Thoracic aorta (tissue), 2 donors: ENCODE measurements at places on chromosomes 12 and 14. TPM values are rescaled to one million over a fixed set of nuclear protein-coding genes. Genes with fewer than 3 reads are reported as not detected.
A peak's percentile ranks its signal among the peaks of the same experiment; 100 is the strongest.

DNA sequence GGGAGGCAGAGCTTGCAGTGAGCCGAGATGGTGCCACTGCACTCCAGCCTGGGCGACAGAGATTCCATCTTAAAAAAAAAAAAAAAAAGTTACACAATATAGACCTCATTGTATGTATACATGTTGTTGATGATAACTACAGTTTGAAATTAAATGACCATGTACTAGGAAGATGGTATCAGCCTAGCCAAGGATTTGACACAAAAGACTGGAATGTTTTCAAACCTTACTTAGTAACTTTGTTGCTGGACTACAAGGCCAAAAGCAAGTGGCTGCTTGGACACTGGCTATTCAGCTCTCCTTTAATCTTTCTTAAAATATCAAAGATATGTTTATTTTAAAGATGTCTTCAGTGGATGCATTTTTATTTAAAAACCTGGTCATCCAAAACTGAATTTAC lies 18.9 kb upstream of the NUDT4 start:
- no peak for DNase-seq
- H3K36me3 ChIP-seq, result no peaks in the 10 kb centered on the region

DNA sequence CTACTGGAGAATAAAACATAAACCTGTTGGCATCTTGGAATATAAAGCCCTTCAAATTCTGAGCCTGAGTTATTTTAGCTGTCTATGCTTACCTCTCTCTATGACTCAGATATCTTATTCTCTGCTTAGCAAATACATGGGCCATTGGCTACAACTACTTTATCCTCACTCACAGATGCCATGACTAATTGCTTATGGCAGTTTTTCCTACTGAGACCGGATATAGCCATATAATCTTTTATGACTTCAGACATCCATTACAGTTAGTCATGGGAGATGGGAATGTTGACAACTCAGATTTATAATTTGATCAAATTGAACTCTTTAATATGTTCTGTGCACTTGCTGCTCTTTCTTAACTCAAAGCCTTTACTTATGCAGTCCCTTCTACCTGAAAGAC lies 502.4 kb upstream of the ATP2B1 start:
- H3K4me1 ChIP-seq, result no peaks in the 10 kb centered on the region
- no peak overlapping the region for H3K4me3 ChIP-seq
- H3K27me3 ChIP-seq, result no peaks in the 10 kb centered on the region

GRCh38 chr12:65335981-65336380 lies 57.5 kb downstream of the MSRB3 start:
- no peak overlapping the region for H3K4me3 ChIP-seq
- no peak overlapping the region for H3K27ac ChIP-seq
- peaks cover 29% of the 10 kb centered on the region for H3K36me3 ChIP-seq
- H3K27me3 ChIP-seq, result no peaks in the 10 kb centered on the region

GRCh38 chr12:45483571-45483970 lies 245.9 kb upstream of the ARID2 start:
- peak; percentile 50 for DNase-seq
- H3K27me3 ChIP-seq, result no peaks in the 10 kb centered on the region
- peaks cover 3% of the 10 kb centered on the region for H3K4me1 ChIP-seq
- no peaks in the 10 kb centered on the region for H3K36me3 ChIP-seq
- H3K27ac ChIP-seq, result no peak overlapping the region

Gene MDM2
- 62.0 TPM for total RNA-seq

- H3K4me1 ChIP-seq, result no peaks in the 10 kb centered on the region
- no peak overlapping the region for H3K4me3 ChIP-seq
- H3K36me3 ChIP-seq, result no peaks in the 10 kb centered on the region
- H3K27me3 ChIP-seq, result no peaks in the 10 kb centered on the region
- DNase-seq, result no peak
Measured at GRCh38 chr14:97655169-97655948, 858.2 kb downstream of the VRK1 start.

DNA sequence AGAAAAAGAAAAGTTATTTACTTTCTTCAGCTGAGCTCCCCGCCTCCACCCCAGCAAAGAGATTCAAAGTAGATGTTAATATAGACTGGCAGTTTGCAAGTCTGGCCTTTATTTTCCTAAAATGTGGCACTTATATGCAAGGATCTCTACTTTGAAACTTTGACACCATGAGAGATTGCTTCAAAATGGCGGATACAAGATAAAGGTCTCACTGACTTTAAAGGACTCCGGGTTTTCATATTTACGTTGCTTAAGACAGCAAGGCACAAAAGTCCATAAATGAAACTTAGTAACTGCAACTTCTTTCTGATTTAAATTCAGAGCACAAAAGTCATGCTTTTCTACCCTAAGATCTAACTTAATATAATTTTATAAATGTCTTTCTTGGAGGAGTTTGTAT lies 3.5 kb downstream of the OTX2 start:
- H3K36me3 ChIP-seq, result no peaks in the 10 kb centered on the region
- DNase-seq, result no peak
- peaks cover 21% of the 10 kb centered on the region for H3K27me3 ChIP-seq
- no peak overlapping the region for H3K27ac ChIP-seq
- H3K4me3 ChIP-seq, result no peak overlapping the region
- peaks cover 18% of the 10 kb centered on the region for H3K4me1 ChIP-seq

DNA sequence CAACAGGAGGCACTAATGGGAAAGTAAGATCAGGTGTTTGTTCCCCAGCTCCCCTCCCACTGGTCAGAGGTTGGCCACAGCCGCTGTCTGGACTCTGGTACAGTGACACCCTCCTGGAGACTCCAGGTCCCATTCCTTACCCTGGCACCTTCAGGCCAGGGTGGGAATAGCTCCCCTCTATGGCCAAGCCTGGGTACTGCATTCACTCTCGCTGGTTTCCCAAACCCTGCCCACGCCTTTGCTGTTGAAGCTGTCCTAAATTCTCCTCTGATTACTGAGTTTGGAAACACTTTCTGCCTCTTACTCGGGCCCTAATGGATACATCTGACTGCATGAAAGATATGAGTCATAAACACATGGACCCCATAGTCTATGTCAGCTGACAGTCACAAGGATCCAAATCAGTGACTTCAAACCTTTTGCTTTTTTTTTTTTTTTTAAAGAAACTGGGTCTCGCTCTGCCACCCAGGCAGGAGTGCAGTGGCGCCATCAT lies 17.9 kb downstream of the HRK start:
- no peaks in the 10 kb centered on the region for H3K36me3 ChIP-seq
- no peak overlapping the region for H3K27ac ChIP-seq
- no peak overlapping the region for H3K4me3 ChIP-seq
- DNase-seq, result no peak
- H3K4me1 ChIP-seq, result peaks cover 22% of the 10 kb centered on the region

Gene SLC6A15
- total RNA-seq, result not detected

- DNase-seq, result no peak
- no peaks in the 10 kb centered on the region for H3K4me1 ChIP-seq
- H3K4me3 ChIP-seq, result no peak overlapping the region
- no peaks in the 10 kb centered on the region for H3K27me3 ChIP-seq
- H3K36me3 ChIP-seq, result no peaks in the 10 kb centered on the region
Measured at GRCh38 chr14:58771016-58771415, 133.3 kb downstream of the DACT1 start.

- no peaks in the 10 kb centered on the region for H3K27me3 ChIP-seq
- H3K4me1 ChIP-seq, result no peaks in the 10 kb centered on the region
- H3K27ac ChIP-seq, result no peak overlapping the region
Measured at GRCh38 chr14:77212943-77213678, 31.5 kb downstream of the TMEM63C start.

DNA sequence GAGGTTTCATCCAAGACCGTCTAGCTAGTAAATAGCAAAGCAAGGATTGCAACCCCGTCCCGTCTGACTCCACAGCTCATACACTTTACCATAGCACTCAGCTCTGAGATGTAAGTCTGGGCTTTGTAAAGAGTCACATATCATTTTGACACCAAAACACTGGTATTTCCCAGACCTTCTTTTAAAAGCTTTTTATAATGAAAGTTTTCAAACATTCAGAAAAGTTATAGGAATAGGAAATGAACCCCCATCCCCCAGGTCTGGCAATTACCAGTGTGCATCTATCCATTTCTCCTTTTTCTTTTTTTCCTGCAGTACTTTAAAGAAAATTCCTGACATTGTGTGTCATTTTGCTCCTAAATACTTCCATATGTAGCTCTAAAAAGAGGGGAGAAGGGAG lies 183.6 kb upstream of the CCND2 start:
- H3K4me3 ChIP-seq, result no peak overlapping the region
- no peaks in the 10 kb centered on the region for H3K4me1 ChIP-seq
- no peak overlapping the region for H3K27ac ChIP-seq
- no peaks in the 10 kb centered on the region for H3K27me3 ChIP-seq
- no peaks in the 10 kb centered on the region for H3K36me3 ChIP-seq
